ENCODE measurements at places on chromosomes 1 and 21.
A peak's percentile ranks its signal among the peaks of the same experiment; 100 is the strongest.

GRCh38 chr1:234125283-234125682 lies 220.8 kb downstream of the SLC35F3 start:
- no peak for DNase-seq

DNA sequence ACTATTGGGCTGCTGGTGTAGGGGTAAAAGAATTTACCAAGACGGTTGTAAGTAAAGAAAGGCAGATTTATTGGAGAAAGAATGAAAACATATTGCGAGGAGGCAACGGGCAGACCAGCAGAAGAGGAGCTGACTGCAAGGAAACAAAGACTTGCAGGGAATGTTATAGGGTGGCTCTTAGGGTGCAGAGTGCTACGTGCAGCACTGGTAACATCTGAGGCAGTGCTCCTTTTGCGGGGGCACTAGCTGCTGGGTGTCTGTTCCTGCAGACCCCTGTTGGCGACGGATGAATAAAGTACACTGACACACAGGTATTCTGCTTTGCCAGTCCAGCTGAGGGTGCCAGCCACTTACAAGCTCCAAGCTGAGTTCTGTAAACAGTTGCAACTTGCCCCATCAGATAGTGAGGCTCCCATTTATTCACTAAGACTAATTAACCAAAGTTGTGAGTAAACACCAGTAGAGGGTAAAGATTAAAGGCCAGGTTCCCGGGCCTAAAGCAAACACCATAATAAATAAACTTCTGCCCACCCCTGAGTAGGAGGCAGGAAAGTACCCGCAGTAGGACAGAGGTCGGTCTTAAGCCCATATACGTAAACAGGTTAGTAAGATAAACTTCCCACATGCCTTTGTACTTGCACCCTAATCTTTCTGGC lies 140.2 kb upstream of the KCNK1 start:
- no peak for DNase-seq

- DNase-seq, result no peak
These were observed at the start of gene THBS3 for GRCh38 chr1:155207806-155208540. TSS of gene THBS3 (minus strand) at chr1:155207897. CDS start at chr1:155207876, 21 bp downstream.

DNA sequence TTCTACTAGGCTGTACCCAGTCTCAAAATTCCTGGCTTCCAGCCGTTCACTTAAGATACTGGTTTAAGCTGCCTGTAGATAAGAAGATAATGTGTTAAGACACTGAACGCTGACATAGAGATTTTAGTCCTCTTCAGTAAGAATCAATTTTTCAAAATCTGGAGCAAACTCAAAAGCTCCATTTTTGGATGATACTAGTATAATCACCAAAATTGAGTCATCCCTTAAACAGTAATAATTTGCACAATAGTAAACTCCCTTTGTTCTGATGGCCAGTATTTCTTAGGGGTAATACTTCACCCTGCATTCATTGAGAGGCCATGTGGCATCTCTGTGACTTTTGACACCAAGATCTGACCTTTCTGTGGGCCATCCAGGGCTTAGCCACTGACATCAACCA lies 299.8 kb upstream of the USP25 start:
- DNase-seq, result no peak

GRCh38 chr1:199698222-199698621 lies 329.3 kb upstream of the NR5A2 start:
- DNase-seq, result no peak

DNA sequence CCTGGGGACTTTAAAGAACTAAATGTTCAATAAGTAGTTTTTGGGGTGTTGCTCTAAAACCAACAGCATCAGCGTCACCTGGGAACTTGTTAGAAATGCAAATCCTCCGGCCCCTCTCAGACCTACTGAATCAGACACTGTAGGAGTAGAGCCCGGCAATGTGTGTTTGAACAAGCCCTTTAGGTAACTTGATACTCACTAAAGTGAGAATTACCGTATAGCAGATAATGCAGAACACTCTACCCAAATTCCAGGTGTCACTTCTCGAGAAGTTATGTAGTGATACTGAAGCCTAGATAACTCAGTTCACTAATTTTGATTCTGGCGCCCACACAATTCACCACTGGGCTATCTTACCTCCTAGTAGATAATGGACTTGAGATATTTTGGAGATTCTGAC lies 3.7 kb upstream of the DPT start:
- no peak for DNase-seq

GRCh38 chr21:37607081-37607480 lies 240.5 kb downstream of the DYRK1A start:
- DNase-seq, result no peak

- DNase-seq, result no peak
These were observed 127.6 kb upstream of the CTTNBP2NL start for GRCh38 chr1:112268408-112268807.

DNA sequence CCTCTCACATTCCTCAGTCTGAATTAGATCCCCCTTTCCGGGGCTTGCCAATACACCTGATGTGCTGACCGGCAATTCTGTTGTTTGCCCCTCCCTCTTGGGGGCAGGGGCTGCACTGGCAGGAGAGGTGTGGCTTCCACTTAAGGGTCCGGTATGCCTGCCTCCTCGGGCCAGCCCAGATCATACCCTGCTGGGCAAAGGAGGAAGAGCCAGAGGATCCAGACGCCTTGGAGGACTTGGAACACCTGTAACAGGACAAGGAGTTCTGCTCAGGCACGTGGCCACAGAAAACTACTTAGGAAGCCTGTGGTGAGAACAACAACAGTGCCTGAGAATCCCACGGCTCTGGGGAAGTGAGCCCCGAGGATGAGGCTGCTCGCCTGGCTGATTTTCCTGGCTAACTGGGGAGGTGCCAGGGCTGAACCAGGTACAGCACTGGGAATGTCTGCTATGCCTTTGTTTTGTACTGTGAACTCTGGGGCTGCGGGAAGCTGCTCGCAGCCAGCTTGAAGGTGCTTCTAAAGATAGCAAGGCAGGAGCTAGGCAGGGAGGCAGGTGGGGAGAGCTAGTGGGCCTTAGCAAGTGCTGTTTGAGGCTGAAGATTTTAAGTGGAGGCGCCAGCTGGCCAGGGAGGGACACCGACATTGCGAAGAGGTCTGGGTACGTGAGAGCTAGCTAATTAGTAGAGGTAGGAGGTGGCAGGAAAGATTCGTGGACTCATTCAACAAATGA lies at the start of gene SMPDL3B:
TSS of gene SMPDL3B (plus strand) at position 183 of the 732 bp plus-strand sequence. CDS start at position 367, 184 bp downstream.
- no peak for DNase-seq

- no peak for DNase-seq
These were observed 33.2 kb downstream of the HSD3B2 start for GRCh38 chr1:119448127-119448511.

- no peak for DNase-seq
These were observed 20.6 kb upstream of the KCNJ15 start for GRCh38 chr21:38236232-38236631.

- no peak for DNase-seq
These were observed 102.1 kb downstream of the TYW3 start for GRCh38 chr1:74835051-74835450.

DNA sequence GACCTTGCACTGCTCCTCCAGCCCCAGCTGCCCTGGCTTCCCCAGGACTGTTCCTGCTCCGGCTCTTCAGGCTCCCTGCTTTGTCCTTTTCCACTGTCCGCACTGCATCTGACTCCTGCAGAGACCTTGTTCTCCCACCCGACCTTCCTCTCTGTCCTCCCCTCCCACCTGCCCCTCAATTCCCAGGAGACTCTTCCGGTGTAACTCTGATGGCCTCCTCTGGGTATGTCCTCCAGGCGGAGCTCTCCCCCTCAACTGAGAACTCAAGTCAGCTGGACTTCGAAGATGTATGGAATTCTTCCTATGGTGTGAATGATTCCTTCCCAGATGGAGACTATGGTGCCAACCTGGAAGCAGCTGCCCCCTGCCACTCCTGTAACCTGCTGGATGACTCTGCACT lies 550 bp downstream of the ACKR1 start:
- DNase-seq, result no peak

DNA sequence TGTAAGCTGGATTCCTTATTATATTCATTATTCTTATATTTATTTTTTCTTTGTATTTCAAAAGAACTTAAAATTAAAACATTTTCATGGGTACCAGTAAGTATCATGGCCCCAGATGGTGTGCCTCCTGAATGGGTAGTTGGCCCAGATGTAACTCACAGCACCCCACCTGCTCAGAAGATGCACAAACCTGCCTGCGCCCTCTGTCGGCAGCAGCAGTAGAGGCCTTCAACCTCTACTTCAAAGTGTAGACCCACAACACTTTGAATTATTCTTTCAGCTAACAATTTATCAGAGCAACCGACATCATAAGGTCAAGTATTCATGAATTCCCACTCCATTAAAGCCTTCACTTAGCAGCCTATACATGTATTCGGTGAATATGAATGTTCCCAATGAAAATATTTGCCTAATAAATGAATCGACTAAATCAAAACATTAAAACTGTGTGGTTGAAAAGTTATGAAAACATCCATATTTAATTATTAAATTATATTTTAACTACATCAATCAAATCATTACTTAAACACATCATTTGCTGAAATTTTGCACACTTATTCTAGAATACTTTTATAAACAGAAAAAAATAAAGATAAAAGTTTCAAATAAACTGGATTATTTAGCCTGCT lies 25.4 kb downstream of the PIGM start:
- peak; percentile 71 for DNase-seq

GRCh38 chr1:200366577-200367253 lies 43.1 kb downstream of the ZNF281 start:
- DNase-seq, result no peak

DNA sequence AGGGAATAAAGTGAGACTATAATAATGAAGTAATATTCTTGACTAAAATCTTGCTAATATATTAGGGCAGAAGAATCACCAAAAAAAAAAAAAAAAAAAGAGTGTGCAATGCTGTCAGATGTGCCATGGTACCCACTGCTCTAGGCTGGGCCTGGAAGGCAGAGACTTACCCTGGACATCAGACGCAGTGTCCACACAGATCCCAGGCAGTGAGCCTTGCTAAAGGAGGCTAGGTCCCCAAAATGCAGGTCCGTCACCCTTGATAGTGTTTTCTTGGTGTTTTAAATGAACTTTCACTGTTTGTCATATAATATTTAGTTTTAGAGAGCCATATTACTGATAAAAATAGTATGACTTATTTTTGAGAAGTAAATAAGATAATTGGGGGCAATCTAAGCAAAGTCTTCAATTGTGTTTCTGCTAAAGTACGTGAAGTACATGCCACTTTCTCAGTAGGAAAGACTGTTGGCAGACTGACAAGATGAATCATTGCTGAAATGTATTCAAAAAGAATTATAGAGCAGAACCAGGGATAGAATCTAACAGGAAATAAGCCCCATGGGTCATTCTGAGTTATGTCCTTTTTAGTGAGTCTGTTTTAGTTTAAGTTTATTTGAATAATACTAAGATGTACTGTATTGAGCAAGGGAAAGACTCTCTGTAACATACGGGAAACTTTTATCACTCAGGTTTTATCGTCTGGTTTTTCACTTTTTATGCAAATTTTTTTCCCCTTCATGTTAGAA lies 74.6 kb upstream of the PDC start:
- DNase-seq, result no peak

- DNase-seq, result no peak
These were observed 2.7 kb upstream of the PRDM16 start for GRCh38 chr1:3066250-3066711.

All from activated gamma-delta T cell treated with Interleukin-2 at 50 U/mL for 16 hours (primary cell).